T-helper 1 cell (primary cell): ENCODE measurements at places on chromosomes 6 and 20.

DNA sequence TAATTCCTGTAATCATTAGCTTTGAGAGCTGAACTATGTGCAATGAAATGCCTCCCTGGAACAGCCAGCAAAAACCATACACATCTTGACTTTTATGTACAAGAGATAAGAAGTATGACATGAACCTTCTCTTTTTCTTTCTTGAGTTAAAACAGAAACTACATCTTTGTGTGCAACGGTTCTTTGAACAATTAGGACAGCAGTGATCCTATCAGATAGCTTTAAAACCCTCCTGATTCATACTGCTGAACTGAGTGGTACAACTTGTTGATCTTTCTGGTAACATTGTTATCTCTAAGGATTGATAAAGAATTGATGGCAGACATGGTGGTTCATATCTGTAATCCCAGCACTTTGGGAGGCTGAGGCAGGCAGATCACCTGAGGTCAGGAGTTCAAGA is 43.4 kb downstream of the TRAF3IP2 start:
- no peak for DNase-seq

GRCh38 chr6:132817554-132818403 is 3.4 kb downstream of the RPS12 start:
- DNase-seq = no peak

DNA sequence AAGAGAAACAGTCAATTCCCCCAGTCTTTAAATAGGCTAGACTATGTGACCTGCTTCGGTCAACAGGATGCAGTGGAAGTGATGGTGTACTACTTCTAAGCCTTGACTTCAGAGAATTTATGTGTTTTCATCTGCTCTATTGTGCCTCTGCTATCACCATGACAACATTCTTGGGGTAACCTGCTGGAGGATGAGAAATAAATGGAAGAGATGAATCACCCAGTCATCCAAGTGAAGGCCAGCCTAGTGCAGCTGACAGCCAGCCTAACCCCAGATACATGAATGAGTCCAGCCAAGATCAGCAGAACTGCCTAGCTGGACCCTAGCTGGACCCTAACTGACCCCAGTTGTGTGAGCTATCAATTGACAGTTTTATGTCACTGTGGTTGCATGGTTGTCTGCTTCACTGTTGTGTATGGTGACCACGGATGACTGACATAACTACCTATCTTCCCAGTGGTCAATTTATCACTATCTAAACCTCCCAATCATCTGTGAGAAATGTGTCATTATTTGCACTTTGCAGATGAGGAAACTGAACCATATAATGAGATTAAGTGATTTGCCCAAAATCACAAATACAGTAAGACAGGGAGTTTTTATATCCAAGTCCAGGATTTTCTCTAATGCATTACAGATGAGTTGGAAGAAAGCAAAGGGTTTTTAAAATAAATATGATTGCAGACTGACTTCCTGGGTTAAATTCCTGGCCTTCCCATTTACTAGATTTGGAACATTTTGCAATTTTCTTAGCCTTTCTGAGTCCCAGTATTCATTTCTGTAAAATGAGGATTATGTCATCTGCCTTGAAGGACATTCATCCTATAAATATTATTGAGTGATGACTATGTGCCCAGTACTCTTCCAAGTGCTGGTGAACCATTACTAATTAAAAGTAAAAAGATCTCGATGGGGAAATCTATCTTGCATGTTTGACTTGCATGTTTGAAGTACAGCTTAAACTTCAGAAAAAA is 136.4 kb upstream of the PLCB4 start:
- no peak for DNase-seq

DNA sequence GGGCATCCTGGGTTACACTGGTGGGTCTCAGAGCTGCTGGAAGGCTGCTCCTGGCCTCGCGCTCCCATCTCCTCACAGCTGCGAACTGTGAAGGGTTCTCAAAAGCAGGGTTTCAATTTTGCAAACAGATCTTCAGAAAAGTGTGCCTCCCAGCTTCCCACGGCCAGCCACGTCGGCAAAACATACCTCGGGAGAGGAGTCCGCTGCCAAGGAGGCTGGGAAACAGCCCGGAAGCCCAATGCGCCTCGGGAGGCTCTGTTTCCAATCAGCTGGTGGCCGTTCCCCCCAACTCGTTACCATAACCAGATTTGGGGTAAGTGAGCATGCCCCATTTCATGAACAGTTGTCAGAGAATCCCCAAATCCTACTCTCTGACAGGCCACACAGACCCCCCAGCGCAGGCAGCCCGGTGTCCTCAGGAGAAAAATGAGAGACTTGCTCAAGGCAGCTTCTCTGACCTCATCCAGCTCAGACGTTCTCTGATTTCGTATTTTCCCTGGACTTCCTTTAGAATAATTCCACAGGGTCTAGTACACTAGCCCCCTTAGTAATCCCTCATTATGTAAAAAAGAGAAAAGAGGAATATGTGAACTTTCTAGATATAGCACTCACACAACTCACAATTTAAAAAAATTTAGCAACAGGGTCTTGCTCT is 98.4 kb downstream of the SNX5 start:
- no peak for DNase-seq

GRCh38 chr6:35602133-35602946 is 86.4 kb downstream of the FKBP5 start:
- DNase-seq = no peak

DNA sequence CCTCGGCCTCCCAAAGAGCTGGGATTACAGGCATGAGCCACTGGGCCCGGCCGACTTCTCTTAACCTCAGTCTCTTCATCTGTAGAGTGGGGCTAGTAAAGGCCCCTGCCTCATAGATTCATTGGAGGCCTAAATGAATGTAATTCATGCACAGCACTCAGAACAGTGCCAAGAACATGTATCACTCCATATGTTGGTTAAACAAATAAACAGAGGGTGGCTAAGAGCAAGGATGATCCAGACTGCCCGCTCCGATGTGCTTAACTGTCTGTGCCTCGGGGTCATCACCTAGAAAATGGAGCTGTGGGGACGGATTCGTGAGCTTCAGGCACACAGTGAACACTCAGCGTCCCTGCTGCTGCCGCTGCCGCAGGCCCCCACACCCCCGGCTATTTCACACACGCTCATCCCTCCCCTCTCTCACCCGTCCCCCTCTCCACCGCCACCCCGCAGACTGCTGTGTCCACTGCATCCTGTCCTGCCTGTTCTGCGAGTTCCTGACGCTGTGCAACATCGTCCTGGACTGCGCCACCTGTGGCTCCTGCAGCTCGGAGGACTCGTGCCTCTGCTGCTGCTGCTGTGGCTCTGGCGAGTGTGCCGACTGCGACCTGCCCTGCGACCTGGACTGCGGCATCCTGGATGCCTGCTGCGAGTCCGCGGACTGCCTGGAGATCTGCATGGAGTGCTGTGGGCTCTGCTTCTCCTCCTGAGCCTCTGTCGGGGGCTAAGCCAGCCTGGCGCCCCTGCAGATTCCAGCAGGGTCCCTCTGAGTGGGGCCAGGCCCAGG is 14.8 kb downstream of the MDFI start:
- no peak for DNase-seq

DNA sequence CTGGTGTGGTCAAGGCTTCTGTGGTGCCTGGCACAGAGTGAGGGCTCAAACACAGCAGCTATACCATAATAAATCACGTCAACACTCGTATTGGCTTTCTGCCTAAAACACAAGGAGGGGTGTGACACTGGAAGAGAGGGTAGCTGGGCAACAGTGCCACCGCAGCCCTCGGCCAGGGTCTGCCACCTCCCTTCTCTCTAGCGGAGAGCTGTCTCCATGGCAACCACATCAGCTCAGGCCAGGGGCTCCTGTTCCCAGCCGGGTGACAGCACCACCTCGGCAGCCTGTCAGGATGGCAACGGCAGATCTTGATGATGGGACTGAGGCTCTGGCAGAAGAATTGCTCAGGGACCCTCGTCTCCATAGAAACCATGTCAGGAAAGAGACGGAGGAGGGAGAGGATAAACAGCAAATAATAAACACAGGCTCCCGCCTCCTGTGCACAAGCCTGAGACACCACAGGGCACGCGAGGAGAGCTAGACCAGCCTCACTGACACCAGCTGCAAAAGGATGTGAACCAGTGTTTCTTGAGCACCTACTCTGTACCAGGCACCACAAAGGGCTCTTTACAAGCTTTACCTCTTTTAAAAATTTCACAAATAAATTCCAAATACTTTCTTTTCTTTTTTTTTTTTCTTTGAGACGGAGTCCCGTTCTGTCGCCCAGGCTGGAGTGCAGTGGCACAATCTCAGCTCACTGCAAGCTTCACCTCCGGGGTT is 50.4 kb upstream of the TLDC2 start:
- DNase-seq = no peak

DNA sequence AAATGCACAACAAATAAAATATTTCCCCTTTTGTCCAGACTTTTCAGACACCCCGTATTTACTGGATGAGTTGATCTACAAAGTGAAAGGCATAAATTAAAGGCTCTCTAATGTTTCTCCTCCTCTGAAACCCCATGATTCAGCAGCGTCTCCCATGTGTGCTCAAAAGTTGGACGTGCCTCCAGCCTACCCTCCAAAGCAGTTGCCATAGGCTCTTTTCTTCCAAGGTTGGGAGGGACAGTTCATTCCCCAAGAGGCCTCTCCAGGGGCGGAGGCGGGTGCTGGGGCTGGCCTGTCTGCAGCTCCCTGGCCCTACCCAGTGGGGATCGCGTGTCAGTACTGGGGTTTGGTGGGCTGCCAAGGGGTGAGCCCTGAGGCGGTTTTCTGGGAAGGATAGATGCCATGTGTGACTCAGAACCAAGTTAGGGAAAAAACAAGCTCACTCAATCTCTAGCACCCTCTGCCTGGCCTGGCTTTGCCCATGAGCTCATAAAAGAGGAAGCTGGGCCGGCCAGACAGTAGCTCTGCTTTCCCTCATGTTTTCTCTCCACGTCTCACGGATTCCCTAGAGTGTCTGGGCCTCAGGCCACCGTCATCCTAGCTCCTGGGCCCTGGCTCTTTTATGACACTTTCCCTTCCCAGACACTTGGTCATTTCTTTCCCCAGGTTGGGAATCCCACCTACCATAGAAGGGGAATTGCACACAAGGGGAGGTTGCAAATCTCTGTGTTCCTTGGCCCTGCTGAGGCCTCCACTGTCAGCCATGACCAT is 8.0 kb upstream of the IER3 start:
- DNase-seq = no peak

- no peak for DNase-seq
Measured at GRCh38 chr6:125745281-125746018, 4.0 kb upstream of the HEY2 start.

- no peak for DNase-seq
Measured at GRCh38 chr6:116405138-116405537, 34.4 kb downstream of the DSE start.

DNA sequence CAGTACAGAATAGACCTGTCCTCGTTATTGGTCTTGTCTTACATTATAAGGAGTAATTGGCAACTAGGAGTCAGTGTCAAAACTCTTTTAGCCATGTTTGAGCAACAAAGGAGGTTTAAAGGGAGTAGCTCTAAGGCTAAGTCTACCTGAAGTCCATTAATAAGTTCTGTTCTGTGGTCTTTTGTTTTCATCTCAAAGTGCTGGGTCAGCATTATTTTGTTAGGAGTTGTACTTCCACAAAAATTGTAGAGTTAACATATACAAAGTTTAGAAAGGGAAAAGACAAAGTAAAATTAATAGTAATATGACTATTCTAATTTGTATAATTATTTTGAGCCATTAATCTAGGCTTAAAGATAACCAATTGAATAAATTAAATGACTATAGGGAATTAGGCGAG is 12.7 kb upstream of the SENP6 start:
- DNase-seq = no peak

DNA sequence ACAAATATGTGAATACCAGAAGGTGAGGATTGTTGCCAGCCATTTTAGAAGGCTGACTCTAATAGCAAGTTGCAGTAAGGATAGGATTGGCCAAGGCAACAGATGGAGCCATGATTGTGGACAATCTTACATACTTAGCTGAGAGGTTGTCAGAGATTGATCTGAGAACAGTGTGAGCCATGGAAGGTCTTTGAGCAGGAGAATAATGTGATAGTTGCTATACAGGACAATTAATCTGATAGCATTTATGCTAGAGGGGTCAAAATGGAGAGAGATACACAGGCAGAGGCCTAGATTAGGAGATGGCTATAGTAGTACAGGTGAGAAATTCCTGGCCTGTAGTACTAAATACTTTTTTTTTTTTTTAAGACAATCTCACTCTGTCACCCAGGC is 23.8 kb downstream of the PPARD start:
- no peak for DNase-seq

DNA sequence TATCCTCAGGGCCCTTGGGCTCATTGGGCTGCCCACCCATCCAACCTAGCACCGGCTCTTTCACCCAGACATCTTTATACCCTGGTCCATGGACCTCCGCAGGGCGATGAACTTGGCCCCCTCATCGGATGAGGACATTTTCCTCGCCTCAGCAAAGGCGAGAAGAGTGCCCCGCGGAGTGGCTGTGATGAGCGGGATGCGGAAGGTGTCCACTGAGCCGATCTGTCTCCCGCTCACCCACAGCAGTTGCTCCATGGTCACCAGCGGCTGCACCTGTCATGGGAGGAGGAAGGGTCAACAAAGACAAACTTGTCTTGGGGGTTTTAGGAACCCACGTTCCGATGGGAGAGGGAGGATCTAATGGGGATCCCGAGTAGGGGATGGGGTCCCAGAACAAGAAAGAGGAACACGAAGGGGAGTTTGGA is 690 bp downstream of the NEU1 start:
- no peak for DNase-seq

DNA sequence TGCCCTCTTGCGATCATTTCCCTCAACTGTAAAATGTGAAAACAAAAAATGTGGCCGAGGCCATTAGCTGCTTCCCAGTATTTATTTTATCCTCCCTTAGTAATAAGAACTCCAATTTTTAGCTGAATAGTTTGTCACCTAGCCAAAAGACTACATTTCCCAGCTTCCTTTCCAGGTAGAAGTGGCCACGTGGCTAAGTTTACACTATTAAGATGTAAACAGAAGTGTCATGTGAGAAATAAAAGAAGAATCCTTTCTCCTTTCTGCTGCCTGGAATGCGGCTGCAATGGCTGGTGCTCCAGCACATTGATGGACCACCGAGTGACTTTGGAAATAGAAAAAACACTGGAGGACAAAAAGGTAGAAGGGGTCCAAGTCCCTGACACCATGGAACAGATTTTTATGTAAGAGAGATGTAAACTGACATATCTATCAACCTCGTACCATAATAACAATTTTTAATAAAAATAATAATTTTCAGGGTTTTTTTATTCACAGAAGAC is 268.8 kb downstream of the PKHD1 start:
- no peak for DNase-seq

GRCh38 chr6:161168281-161168891 is 105.5 kb downstream of the AGPAT4 start:
- DNase-seq = no peak

DNA sequence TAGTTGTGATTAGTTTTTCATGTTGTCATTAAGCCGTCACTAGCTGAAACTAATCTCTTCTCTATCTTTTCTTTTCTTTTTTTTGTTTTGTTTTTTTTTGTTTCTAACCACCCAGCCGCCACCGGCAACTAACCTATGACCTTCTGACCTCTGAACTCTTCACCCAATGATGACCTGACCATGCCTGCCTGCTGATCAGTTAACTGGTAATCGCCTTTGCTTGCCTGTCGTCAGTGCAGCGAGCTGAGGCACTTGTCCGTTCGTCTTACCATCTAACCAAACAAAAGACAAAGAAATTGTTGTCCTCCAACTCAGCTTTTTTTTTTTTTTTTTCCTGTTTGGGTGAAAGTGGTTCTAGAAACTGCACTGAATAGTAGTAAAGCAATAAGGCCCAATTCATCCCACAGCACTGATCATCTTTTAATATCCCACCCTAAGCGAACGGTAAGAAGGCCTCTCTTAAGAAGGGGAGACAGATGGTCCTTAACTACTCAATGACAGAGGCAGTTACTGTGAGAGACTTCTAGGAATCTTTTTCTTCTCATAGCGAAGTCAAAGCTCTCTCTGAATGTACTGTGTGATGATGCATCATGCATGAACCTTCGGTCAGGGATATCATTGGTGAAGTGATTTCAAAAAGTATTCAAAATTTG is 156.2 kb downstream of the QKI start:
- DNase-seq = no peak
